G401 (cell line): ENCODE measurements at places on chromosomes 2 and 18.

- no peak for DNase-seq
Measured at GRCh38 chr2:158513841-158514240, 57.1 kb downstream of the PKP4 start.

- no peak for DNase-seq
Measured at GRCh38 chr2:95275151-95275515, 884 bp downstream of the PROM2 start.

GRCh38 chr18:31679133-31679742 lies 5.1 kb downstream of the B4GALT6 start:
- DNase-seq: no peak

GRCh38 chr2:8152392-8153257 lies 529.2 kb upstream of the ID2 start:
- no peak for DNase-seq

DNA sequence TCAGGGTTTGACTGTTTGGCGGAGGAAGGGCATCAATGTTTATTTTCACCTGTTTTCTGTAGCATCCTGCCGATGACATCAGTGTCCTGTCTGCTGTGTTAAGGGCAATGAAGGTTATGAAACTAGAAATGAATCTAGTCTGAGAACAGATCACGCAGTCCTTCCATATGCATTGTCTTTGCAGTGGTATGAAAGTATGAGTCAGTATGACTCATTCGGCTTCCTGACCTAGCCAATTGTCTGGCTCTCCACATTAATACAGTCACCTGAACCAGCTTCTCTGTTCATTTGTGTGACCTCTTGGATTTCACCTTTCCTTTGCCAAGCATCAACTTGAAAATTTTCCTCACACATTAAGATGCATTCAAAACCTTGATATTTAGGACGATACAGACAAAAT lies 353.8 kb downstream of the RND3 start:
- DNase-seq: peak; percentile 36

- no peak for DNase-seq
Measured at GRCh38 chr2:213229814-213230213, 54.5 kb upstream of the SPAG16 start.

DNA sequence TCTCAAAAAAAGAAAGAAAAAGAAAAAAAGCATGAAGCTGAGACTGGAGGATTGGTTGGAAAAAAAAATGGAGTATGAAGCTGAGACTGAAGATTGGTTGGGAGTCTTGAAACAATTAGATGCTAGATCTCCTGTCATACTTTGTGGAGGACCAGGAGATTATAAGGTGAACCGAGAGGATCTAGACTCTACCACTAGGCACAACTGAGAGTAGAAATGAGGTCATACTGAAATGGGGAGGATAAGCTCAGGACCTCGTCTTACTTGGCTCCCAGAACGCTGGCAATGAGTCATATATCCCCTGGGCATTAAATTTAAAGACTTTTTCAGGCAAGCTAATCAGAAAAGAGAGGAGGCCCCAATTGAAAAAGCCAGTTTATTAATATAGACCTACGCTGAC lies 3.3 kb upstream of the ORC2 start:
- no peak for DNase-seq

GRCh38 chr2:241003047-241003360 lies 4.6 kb downstream of the SNED1 start:
- DNase-seq: no peak

DNA sequence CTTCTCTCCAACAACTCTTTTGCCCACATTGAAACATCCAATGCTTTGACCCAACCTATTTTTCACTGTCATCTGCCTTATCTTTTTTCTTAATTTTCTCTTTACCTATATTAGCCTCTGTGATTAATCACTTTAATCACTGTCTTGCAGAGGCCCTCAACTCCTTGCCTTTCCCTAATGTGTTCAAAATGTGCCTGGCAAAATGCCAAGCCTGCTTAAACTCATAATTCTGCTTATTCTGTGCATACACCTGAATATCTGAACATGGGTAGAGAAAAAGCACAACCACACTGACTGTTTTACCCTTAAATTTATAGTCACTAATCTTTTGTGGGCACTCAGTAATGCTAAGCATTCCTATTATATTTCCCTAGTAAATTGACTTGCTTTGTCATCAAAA lies 63.0 kb upstream of the GALNT13 start:
- no peak for DNase-seq

DNA sequence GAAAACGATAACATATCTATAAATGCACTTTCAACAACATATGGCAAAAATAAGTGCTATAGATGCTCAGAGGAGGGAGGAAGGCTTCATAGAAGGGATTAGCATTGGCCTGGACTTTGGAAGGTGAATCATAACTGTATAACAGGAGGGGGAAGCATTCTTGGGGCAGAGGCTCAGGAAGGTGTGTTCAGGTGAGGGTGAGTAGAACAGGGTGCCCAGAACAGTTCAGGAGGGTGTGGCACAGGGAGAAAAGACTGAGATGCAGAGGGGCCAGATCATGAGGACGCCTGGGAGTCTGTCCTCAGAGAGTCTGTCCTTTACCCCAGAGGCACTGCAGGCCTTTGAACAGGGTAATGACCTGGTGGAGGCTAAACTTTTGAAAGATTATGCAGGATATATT lies 29.3 kb upstream of the MEP1B start:
- DNase-seq: no peak

- DNase-seq: no peak
Measured at GRCh38 chr2:69890881-69891280, 2.9 kb upstream of the SNRNP27 start.

GRCh38 chr2:120927265-120927628 lies 191.6 kb downstream of the GLI2 start:
- DNase-seq: no peak

DNA sequence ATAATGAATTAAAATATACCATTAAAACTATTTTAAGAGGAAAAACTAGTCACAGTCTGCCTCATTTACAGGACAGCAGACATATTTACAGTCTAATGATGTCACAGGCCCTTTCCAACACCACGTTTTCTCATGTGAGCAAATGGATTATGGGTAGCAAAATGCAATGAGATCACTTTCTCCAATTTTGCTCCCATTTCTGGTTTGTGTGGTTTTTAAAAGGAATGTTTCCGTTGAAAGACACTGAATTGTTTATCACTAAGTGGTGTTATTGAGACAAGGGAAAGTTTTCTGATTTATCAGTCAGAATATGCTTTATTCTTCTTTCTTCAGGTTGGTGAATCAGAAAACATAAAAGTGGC lies 11.4 kb upstream of the NR4A2 start:
- peak; percentile 6 for DNase-seq

- DNase-seq: no peak
Measured at GRCh38 chr18:44474067-44474411, 206.6 kb upstream of the SETBP1 start.

DNA sequence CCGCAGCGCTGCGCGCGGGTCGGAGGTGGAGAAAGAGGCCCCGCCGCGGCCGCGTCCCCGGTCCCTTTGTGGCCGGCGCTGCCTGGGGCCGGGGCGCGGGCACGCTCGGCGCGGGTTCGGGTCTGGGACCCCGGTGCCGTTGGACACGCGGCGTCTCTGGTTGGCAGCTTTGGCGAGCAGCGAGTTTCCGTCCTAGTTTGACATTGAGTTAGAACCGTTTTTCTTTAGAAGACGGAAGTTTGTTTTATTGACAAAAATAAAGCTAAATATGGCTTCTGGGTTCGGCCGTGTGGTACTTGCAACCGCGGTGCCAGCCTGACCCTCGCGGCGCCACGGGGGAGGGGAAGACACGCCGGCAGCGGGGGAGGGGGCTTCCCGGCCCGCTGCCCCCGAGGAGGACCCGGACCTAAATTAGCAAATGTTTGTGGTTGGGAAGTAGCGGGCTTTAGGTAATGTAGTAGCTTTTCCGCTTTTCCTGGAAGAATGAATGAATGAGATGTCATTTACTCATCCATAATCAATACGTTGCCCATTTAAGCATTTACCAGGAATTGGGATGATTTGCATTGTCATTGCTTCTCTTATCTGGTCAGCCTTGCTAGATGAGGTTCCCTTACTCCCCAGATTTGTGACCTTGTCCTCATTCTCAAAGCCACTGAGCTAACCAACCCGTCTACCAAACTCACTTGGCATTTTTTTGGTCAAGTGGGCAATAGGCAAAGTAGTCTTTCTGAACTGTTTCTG lies 530 bp downstream of the GALNT1 start:
- peak; percentile 25 for DNase-seq

DNA sequence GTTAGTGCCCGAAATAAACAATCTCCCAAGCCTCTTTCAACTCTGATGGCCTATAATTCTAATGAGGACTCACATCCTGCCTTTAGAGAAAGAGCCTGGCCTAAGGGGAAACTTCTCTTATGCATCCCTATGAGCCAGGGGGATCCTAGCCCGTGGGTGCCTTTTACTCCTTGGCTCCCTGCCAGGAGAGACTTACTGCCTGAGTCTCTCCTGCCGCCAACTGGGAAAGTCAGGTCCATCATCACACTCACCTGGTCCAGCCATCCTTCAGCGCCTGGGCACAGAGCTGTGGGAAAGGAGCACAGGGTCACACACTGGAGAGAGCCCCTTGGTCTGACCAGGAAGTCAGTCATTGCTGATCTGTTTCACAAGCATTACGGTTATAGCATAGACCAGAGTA lies 24.1 kb downstream of the ENOSF1 start:
- no peak for DNase-seq

DNA sequence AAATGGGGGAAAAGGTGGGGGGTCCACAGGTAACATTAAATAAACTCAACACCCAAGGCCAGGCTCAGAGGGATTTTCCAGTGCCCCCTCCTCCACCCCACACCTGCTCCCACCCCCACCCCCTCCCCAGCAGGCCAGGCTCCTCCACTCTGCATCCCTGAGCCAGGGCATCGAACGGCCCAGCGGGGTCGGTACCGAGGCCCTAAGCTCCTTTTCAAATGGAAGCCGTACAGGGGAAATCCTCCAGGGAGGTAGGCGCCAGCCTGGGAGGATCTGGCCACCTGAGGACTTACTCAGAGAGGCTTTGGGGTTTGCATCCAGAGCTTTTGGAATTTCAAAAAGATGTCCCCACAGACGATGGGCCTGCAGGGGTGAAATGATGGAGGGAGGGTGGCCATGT lies 46.5 kb downstream of the ZFP36L2 start:
- no peak for DNase-seq

- DNase-seq: no peak
Measured at GRCh38 chr2:64769392-64770044, 115.8 kb upstream of the SERTAD2 start.

- DNase-seq: no peak
Measured at GRCh38 chr2:226187616-226188015, 612.0 kb downstream of the IRS1 start.

- no peak for DNase-seq
Measured at GRCh38 chr18:49980896-49981295, 167.6 kb upstream of the ACAA2 start.

DNA sequence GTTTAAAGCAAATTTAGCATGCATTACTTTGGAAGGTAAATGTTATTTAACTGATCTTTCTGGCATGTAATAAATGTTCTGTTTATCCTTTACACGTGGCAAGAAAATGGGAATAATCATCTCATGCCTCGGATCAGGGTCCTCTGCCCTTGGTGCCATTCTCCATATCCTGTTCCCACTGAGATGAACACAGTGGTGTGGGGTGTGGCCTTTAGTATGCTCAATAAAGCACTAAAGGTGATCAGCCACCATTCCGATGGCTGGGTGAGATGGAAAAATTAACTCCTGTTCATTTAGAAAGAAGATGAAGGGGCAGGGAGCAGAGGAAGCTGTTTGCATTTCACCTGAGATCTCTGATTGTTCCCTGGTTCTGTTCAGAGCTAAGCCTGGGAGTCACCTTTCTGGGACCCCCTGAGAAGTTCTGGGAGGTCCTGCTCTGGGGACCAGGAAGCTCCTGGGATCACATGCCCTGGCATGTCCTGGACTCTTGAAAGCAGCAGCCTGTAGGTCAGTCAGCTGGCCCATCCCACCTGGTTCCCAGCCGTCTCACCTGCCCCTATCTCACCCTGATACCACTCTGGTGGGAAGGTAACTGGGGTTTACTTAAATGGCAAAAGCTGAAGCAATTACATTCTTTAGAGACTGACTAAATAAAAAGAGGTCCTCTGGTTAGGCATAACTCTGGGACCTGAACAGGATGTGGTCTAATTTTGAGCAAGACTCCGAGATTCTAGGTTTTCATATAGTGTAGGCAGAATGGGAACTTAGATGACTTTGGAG lies 288.9 kb upstream of the EPAS1 start:
- DNase-seq: no peak

DNA sequence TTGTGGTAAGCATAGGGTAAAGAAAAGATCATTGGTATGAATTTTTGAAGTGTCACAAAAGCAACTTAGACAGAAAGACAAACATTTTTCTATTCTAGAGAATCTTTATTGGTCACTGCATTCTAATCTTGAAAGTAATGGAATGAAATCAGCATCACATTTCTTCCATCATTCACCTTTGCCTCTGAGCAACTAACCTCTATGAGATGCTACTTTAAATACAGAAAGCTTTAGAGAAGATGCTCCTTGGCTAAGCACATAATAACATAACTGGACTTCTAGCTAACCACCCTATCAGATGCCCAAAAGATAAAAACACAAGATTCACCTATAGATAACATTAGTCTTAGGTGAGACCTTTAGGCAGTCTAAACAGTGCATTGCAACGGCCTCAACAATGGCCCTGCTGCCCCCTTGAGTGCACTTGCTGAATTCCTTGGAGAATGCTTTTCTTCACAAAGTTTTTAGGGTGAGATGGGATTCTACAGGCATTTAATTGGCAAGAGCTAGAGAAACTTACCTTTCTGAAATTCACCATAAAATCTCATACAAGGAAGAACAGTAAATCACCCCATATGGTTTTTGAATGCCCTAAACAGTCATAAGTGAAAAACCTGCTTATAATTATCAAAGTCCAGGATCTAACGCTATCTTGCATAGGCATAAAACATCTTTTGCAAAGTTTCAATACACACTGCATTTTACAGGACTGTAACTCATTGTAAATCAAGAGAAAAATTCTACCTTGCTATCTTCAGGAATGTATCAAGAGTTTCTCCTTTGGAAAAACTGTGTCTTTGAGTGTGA lies 791.3 kb upstream of the CHAC2 start:
- peak; percentile 43 for DNase-seq

DNA sequence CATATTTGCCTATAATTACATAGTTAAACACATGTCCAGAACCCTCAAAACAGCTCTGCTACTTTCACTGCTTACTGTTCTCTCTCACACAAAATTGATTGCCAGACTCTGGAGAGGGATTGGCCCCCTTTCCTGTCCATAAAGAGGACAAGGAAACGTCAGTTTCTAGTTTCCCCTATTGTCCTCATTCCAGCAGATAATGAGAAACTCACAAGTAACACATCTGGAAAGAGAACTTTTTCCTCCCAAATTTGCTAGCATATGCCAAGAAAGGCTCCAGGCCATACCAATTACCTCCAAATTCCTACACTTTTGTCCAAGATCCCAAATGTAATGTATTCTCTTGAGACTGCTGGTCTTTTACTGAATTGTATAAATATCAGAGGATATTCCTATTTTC lies 200.5 kb downstream of the EXOC6B start:
- DNase-seq: no peak

DNA sequence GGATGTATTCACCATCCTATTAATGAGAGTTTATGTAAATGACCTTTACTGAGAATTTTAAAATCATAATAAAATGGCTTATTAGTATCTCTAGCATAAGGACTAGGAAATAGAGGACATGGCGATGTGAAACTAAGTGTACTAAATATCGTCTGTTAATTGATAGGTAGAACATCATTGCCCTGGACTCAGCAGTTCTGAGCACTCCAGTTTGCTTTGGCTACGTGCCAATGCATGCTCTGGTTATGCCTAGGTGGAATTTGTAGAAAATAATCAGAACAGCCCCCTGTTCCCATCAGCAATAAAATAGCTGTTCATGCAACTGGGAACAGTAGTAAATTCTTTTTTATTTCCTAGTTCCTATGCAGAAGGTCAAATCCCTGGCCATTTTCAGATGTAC lies 247.8 kb downstream of the DOK6 start:
- DNase-seq: no peak

- DNase-seq: no peak
Measured at GRCh38 chr2:131113566-131114227, 8.6 kb downstream of the PLEKHB2 start.
